ENCODE measurements at places on chromosomes 1 and 21.

DNA sequence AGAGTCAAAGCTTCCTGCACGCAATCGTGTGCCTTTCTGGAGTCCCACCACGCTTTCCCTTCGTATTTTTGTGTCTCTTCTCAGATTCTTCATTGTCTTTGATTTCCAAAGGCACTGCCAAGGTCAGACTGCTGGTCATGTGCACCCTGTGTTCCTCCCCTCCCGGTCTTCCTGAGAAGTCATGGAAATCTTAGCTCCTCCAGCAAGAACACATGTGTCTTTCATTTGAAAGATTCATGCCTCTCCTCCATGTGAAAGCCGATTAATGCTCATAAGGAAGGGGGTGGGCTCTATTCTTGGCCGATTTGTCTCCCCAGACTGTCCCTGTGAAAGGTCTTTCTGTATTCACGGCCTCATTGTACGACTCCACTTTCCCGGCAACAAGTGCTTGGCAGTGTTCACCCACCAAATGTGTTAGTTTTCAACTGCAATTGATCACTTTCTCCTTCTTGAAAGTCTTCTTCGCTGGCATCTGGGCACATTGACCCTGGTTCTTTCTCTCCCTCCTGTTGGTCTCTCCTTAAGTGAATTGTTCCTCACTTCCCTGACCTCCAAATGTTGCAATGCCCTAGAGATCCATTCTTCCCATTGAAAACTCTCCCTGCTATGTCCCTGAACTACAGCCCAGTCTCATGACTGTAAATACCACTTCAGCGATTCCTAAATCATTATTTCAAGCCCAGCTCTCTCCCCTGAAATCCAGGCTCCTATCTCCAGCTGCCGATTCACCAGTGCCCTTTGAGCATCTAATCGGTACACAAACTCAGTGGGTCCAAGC is 25.4 kb downstream of the MX2 start:
- no peak for DNase-seq

- no peak for DNase-seq
These were observed 12.3 kb downstream of the SYDE2 start for GRCh38 chr1:85188530-85188929.

- DNase-seq = peak; percentile 29
These were observed 36.0 kb downstream of the GPR3 start for GRCh38 chr1:27428316-27429028.

DNA sequence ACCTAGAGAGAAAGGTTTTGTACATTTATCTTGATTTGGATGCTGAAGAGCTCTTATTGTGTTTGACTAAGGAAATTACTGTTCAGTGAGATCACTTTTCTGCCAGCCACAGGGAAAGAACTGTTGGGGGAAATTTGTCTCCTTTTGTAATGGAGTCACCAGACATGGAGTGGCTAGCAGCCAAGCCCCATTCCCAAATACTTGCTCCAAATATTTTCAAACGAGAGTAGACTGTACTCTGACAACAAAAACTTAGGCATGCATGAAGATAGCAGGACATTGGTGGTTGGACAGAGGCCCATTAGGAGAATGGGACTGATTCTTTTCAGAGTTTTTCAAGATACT is 21.1 kb downstream of the IPO9 start:
- no peak for DNase-seq

DNA sequence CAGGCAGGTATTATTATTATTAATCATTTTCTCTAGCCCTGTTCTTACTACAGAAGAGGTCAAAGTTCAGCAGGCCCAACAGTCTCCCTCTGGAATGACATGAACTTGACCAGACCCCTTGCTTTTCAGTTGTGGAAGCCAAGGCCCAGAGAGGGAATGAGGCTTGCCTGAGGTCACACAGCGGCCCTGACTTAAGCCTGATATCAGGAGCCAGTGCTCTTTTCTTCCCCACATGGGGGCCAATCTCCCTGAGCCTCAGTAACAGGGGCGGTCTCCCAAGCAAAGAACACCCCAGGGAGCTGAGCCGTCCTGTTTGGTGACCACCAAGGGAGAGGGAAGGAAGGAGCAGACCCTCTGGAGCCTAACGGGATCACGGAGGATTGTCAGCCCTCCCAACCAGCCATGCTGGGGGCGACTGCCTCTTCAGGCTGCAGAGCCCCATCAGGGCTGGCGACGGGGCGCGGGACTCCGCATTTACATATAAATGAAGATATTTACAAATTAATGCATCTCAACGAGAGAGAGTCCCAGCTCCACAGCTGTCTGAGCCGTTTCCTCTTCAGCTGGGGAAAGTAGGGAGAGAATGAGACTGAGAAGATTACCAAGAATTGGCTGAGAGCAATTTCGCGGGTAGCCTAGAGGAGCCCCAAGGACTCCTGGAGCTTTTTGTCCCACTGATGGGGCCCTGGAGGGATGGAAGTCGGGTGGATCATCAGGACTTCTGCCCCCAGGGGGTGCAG is 186.1 kb upstream of the KLHDC7A start:
- DNase-seq = no peak

GRCh38 chr21:21051109-21052055 is 53.2 kb downstream of the NCAM2 start:
- no peak for DNase-seq

- DNase-seq = no peak
These were observed 44.6 kb upstream of the ZNF281 start for GRCh38 chr1:200454425-200454824.

DNA sequence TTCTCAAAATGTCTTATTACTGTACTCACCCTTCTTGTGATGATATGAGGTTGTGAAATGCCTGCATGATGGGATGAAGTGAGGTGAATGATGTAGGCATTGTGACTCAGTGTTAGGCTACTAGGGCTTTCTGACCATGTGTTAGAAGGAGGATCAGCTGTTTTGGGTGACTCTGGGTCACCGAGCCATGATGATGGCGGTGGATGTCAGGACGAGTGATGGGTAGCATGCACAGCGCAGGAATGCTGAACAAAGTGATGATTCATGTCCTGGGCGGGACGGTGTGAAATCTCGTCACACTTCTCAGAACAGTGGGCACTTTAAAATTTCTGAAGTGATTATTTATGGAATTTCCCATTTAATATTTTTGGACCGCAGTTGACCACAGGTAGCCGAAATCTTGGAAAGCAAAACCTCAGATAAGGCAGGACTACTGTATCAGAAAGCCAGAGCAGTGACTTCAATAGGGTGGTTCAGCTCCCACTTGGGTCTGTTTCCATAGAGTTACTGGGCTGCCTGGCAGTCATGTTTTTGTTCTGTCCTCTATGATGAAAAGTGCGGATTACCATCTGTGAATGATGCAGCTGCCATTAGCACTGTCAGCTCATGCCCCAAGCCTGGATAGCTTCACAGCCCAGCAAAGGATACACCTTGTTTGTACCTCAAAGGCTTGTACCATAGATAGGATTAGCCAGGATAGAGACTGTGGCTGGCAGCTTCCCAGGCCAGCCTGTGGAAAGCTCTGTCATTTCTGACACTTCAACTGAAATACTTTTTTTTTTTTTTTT is 26.6 kb downstream of the IL6R start:
- peak; percentile 46 for DNase-seq

- no peak for DNase-seq
These were observed 57.7 kb downstream of the PRDM2 start for GRCh38 chr1:13757693-13758092.

- DNase-seq = no peak
These were observed 39.9 kb upstream of the ZNHIT6 start for GRCh38 chr1:85748120-85748519.

- no peak for DNase-seq
These were observed 69.2 kb upstream of the HSPA13 start for GRCh38 chr21:14452031-14452726.

- no peak for DNase-seq
These were observed 160.0 kb downstream of the PRDM2 start for GRCh38 chr1:13860031-13860430.

DNA sequence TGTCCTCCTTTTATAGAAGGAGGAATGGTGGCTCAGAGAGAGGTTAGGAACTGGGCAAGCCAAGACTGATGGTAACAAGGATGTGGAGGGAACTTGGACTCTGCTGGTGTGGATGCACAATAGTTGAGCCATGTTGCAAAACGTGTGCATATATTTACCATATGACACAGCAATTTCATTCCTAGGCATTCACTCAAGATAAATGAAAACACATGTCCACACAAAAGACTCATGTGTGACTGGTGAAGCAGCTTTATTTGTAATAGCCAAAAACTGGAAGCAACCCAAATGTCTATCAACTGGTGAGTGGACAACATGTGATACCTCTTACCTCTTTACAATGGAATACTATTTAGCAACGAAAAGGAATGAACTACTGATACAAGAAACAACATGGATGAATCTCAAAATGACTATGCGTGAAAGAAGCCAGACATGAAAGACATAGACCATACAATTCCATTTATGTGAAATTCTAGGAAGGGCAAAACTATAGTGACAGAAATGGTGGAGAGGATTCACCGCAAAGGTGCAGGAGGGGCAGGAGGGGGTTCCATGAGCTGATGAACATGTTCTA is 36.2 kb downstream of the CAMK2N1 start:
- DNase-seq = no peak
